ENCODE measurements at places on chromosomes 16 and 17.

- no peak for DNase-seq
Observed at GRCh38 chr16:79838496-79839259, 238.1 kb upstream of the MAF start.

GRCh38 chr17:69857412-69857835 lies 217.6 kb upstream of the KCNJ16 start:
- no peak for DNase-seq

- DNase-seq = no peak
Observed at GRCh38 chr17:4535667-4536258, 19.4 kb downstream of the MYBBP1A start.

- DNase-seq = no peak
Observed at GRCh38 chr16:970386-970765, 408 bp downstream of the LMF1 start.

DNA sequence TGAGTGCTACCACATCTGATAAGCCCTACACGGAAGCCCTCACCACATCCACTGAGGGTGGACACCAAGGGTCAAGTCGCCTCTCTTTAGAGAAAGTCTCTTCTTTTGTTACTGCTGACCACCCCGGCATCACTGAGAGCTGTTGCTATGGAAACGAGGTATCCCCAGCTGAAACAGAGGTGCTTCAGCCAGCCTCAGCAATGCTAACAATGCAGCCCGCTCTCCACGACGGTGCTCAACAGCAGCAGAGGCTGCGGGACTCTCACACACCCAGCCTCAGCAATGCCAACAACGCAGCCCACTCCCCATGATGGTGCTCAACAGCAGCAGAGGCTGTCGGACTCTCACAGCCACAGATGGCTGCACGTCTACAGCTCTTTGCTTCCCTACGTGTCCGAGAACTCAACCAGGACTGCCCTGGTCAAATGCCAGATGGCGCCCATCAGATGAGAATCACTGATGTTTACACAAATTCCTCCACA lies 41.4 kb downstream of the VPS53 start:
- no peak for DNase-seq

GRCh38 chr17:46944931-46945330 lies 22.0 kb downstream of the GOSR2 start:
- DNase-seq = no peak

DNA sequence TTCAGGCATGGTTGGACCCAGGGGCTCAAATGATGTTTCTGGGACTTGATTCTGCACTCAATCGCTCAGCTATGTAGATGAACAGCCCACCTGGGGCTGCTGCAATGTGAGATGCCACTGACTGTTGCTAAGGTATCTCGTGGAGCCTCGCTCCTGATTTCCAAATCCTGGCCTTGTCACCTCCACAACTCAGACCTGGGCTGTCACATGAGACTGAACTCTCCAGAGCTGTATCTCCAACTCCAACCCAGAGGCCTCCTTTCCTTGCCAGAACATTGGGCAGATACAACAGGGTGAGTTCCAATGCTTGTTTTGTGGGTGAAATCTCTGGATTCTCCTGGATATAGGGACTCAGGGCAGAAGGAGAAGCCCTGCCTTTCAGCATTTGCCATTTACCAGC lies 79.5 kb downstream of the GNAO1 start:
- no peak for DNase-seq
